ENCODE measurements at places on chromosomes 3 and 15. TPM values are rescaled to one million over a fixed set of nuclear protein-coding genes. Genes with fewer than 3 reads are reported as not detected.

The MEF2A gene
- 5.8 TPM for total RNA-seq

DNA sequence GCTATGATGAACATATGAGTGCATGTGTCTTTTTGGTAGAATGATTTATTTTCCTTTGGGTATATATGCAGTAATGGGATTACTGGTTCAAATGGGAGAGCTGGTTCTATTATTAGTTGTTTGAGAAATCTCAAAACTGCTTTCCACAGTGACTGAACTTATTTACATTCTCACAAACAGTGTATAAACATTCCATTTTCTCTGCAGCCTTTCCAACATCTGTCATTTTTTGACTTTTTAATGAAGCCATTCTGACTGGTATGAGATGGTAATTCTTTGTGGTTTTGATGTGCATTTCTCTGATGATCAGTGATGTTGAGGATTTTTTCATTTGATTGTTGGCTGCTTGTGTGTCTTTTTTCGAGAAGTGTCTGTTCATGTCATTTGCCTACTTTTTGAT lies 1124.2 kb downstream of the NAALADL2 start:
- no peak for DNase-seq

GRCh38 chr15:101499863-101500713 lies 10.6 kb upstream of the PCSK6 start:
- no peak for DNase-seq

DNA sequence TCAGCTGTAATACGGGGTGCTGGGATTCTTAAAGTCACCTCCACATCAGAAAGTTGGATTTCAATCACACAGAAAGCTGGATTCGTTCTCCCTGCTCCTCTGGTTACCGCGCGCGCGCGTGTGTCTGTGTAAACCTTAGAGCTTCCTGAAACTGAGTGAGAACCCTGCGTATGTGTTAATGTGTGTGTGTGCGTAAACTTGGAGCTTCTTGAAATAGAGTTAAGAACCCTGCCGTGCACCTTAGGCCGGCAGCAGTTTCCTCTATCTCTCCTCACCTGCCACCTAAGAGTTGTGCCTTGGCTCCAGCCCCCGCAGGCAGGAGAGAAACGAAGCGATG lies 531 bp downstream of the LZTFL1 start:
- DNase-seq, result no peak
